ENCODE measurements at places on chromosomes 5 and 9.

DNA sequence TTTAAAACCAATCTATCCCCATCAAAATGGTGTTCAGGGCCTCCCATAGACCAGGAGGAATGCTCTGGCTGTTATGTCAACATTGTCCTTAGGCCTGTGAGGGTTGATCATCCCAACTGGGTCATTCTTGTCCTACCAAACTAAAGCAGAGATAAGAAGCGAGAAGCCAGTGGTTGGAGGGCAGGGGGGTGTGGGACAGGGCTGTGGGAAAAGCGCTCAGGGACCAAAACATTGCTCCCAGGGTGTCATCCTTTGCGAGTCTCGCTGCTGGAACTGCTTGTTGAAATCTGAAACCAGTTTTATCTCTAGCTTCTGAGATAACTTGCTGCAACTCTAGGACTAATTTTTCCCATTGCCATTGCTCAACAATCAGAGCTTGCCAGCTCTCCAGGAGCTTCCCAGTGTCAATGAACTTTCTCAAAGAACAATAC, 48.1 kb downstream of the SPATA31C2 start:
- DNase-seq: no peak

- DNase-seq: no peak
Measured at GRCh38 chr5:17727098-17727497, 92.8 kb downstream of the TAF11L14 start.

DNA sequence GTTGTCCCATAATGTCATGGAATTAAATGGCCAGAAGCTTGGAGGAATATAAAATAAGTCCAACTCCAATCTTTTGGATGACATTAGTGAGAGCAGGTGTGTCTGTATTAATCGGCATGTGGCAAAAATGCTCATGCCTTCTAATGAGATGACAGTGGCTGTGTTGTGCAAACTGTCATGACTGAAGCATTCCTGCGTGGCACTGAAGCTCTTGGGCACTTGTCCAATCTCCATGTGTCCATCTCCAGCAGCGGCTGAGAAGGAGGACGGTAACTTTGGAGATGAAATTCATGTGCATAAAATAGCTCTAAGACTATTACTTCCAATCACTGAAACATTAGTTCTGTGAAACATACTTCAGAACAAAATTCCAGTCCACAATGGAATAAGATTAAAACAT, 697.5 kb upstream of the GRAMD2B start:
- no peak for DNase-seq

DNA sequence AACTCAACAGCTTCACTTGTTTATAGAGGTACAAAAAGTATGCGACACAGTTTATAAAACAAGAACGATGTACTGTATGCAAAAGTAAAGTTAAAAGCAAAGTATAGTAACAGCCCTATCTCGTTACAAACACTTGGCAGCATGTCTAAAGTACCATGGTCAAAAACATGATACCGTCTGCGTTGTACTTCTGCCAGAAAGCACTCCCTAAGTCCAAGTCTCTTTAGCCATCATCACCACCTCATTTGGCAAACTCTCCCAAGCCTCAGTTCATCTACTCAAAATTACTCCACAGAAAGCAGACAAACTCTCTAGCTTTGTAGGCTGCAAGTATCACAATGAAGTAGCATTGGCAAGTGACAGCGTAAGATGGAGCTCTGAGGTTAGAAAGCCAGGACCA, 73.4 kb downstream of the NFIB start:
- no peak for DNase-seq

DNA sequence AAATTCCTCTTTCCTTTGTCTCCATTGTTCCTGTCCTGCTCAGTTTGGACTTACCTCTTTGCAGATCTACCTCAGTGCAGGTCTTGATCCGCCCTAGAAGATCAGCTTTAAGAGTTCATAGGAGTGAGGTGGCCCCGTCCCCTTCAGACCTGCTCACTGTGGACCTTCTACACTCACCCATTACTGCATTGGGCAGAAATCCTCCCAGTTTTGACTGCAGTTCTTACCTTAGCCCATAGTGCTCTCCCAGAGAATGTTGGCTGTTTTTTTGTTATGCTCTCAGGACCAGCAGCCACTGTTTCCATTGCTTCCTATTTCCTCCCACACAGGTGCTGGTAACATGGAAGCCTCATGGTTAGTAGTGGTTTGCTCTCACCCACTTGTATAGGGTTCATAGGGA, 63.3 kb downstream of the GALNT10 start:
- DNase-seq: no peak

DNA sequence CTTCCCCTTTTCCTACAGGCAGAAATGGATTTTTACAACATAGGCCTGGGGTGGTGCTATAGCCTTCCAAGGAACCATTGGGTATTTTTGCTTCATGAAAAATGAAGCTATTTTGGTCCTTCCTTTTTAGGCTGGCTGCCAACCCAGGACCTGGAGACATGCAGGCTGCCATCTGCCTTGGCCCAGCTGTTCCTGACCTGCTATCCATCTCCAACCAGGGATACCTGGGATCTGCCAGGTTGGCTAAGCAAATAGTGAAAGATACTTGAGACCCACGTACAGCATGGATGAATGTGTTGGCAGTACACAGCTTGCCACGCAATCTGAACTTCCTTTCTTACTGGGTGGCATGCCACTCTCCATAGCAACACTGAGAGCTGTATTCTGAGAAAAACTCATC, 31.1 kb downstream of the MRPS27 start:
- no peak for DNase-seq

GRCh38 chr9:8558176-8558575, 758.6 kb upstream of the DMAC1 start:
- no peak for DNase-seq

DNA sequence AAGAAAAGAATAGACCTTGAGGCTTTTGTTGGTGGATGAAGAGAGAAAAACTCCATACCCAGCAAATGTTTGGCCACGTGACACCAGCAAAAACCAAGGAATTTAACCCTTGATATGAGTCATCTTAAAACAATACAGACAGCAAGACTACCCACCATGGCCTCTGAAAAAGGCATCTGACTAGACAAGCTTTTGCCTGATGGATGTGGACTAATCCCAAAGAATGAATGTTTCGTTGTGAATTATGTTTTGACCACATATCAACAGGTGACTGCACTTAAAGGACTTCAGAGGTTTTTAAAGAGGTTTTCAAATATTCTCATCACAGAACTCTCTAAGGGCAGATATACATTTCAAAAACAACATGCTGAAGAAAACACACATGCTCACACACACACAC, 33.0 kb upstream of the SLC1A3 start:
- no peak for DNase-seq

DNA sequence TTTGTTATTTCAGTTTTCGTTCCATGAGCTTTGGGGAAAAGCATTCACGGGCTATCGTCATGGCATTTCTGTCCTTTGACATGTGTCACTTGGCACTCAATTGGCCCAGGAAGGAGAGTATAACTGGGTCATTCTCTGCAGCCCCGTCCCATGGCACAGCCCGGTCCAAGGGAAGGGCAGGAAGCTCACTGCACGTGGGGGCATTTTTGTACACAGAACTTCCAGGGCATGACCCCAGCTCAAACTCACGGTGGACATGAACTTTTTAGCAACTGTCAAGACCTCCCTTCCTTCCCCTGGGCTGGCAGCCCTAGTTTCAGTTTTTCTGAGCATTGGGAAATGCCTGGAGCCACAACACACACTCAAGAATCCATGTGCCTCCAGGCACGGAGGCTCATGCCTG, 161.6 kb upstream of the PANK3 start:
- DNase-seq: no peak

DNA sequence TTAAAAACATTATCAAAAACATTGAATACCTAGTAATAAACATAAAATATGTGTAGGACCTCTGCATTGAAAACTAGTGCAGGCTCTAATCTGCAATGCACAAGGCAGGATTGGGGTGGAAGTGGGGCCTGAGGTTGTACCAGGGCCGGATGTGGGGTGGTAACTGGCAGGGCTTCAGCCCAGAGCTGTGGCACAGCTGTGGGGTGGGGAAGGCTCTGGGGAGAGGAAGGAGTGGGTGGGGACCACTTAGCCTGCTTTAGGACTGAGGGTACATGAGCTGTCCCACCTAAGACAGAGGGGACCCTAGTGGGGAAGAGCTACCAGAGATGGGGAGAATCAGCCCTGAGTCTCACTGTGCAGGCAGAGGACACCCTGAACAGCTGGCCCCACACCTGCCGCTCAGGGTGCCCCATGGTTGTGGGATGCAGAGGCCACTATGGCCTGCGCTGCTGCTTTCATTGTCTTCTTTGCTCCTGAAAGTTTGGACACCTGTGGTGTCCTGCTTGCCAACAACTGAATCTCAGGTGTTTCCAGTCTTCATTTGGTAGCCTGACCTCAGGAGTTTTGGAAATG, 311.4 kb downstream of the TLE4 start:
- no peak for DNase-seq

DNA sequence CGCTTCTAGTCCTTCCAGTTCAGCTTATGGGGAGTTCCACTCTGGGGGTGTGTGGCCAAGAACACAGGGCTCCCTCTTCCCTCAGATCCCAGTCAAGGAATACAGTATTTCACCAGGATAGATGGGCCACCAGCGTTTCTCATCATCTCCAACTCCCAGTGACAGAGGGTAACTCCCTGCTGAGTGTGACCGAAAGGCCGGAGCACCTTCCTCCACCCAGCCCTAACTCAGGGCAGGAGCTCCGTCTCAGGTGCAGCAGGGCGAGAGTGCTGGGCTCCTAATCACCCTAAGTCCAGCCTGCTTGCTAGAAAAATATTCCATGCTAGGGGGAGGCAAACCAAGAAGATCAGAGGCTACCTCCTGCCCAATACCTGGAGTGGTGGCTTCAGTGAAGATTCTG, 102.6 kb downstream of the ADAMTS2 start:
- no peak for DNase-seq

DNA sequence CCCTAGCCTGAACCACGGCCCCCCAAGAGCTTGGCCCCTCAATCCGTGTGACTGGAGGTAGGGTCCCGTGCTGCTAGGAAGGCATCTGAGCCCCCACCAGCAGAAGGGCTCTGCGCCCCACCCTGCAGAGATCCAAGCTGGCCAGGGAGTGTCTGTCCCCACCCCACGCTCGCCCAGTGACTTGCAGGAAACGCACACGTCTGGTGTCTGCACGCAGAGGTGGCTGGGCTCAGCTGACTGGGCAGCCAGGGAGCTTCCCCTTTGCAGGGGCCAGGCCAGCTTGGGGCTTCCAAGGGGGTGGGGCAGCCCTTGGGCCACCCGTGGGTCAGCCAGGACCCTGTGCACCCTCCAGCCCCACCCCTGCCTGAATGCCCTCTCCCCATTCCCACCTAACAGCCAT, 24.3 kb downstream of the NOTCH1 start:
- no peak for DNase-seq

- DNase-seq: no peak
Measured at GRCh38 chr9:96156171-96156974, 145.6 kb downstream of the HSD17B3 start.

GRCh38 chr5:68189613-68190012, 25.9 kb upstream of the PIK3R1 start:
- no peak for DNase-seq

GRCh38 chr5:78888580-78889368, 96.3 kb downstream of the ARSB start:
- DNase-seq: no peak

- DNase-seq: no peak
Measured at GRCh38 chr5:121741156-121741555, 110.5 kb upstream of the FTMT start.

DNA sequence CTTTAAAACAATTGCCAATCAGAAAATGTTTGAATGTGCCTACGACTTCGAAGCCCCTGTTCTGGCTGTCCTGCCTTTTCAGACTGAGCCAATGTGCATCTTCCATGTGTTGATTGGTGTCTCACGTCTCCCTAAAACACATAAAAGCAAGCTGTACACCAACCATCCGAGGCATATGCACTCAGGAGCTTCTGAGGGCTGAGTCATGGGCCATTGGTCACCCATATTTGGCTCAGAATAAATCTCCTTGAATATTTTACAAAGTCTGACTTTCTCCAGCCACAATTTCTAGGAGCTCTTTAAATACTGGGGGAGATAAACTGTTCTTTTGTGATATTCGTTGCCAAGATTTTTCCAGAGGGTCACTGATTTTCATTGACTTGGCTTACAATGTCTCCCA, 53.9 kb downstream of the C9orf57 start:
- DNase-seq: no peak

GRCh38 chr5:136420168-136420898, 55.0 kb upstream of the TRPC7 start:
- no peak for DNase-seq

- no peak for DNase-seq
Measured at GRCh38 chr5:53987101-53987500, 323.3 kb downstream of the ARL15 start.

- DNase-seq: no peak
Measured at GRCh38 chr5:58060996-58061395, 398.9 kb downstream of the PLK2 start.

- no peak for DNase-seq
Measured at GRCh38 chr5:14050821-14051220, 92.3 kb upstream of the TRIO start.

GRCh38 chr5:134502259-134502658, 23.2 kb upstream of the JADE2 start:
- DNase-seq: no peak

DNA sequence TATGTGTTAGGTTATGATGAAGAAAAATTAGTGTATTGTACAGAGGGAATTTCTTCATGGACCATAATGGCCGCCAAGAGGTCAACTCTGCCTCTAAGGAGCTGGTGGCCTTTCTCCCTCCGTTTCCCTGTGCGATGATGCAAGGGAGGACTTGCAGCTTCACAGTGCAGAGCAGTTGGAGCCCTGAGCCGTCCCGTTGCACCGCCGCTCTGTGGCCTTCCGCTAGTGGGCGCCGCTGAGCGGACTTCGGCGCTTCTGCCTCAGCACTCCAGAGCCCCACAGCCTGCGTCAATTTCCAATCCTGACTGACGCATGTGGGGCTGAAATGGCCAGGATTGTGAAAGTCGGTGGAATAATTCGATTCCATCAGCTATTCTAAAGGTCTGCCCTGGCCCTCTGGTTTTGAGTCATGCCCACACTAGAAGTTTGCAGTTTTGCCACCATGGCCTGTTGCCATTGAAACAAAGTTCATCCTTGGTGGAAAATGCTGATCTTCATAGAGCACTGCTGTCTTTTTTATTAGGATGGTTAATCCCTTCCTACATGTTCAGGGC, 22.7 kb upstream of the LECT2 start:
- DNase-seq: peak; percentile 24

DNA sequence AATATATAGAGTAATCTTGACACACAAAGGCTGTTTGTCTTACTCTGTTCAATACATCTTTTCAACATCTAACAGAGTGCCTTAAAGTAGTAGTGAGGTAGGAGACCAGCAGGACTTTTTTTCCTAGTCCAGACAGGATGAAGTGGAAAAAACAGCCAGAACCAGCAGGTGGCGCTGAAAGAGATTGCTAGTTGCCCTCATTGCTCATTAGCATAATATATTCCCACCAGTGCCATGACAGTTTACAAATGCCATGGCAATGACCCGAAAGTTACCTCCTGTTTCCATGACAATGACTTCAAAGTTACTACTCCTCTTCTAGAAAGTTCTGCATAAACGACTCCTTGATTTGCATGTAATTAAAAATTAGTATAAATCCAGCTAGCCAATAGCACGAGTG, 387.4 kb downstream of the ACTL7B start:
- DNase-seq: no peak
